Glutamatergic neuron (in vitro differentiated cells): ENCODE measurements at places on chromosomes 3 and 15.

- DNase-seq: peak; percentile 44
Observed at GRCh38 chr3:117045143-117045542, 335.6 kb downstream of the TUSC7 start.

- no peak for DNase-seq
Observed at GRCh38 chr3:45739991-45740390, 50.8 kb downstream of the SACM1L start.

DNA sequence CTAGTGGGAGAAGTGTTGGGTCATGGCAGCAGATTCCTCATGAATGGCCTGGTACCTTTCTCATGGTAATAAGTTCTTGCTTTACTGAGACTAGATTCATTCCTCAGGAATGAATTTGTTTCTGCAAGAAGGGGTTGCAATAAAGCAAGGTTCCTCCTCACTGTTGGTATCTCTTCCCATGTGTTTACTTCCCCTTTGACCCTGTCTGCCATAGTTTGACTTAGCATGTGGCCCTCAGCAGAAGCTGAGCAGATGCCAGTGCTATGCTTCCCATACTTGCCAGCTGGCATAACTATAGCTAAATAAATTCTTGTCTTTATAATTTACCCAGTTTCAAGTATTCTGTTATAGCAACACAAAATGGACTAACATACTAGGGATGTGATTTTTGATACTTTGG lies 163.6 kb upstream of the COL8A1 start:
- no peak for DNase-seq

- peak; percentile 78 for DNase-seq
Observed at GRCh38 chr15:64067564-64068030, 21.3 kb upstream of the DAPK2 start.

- DNase-seq: no peak
Observed at GRCh38 chr15:57555270-57555669, 36.4 kb upstream of the MYZAP start.

DNA sequence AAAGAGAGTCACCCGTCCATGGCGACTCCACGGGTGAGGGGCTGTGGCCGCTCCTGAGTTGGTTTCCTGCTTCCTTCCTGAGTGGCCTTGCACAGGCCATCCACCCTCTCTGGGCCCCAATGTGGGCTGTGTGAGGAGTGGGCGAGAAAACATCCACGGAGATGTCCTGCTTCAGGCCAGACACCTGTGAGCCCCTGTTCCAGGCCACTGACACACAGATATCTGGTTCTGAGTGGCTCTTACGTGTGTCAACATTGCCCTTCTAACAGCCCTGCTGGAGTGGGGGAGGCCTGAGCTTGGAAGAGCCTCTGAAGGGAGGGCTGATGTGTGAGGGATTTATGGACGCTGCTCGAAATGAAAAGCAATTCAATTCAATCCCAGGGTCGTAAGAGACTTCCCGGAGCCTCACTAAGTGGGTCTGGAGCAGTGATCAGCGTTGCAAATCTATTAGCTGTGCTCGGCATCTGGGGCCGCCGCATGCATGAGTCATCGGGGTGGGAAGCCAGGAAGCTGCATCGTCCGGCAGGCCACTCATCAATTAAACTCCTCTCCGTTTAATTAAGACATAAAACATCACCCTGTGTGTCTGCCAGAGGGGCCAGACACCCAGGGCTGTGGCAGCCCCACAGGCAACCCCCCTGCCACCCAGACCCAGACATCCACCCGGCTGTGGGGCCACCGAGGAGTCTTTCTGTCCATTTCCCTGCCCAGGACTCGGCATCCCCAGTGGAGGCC lies 20.0 kb upstream of the PRR23E start:
- DNase-seq: peak; percentile 78

- DNase-seq: no peak
Observed at GRCh38 chr15:36067483-36068274, 511.7 kb upstream of the CDIN1 start.

DNA sequence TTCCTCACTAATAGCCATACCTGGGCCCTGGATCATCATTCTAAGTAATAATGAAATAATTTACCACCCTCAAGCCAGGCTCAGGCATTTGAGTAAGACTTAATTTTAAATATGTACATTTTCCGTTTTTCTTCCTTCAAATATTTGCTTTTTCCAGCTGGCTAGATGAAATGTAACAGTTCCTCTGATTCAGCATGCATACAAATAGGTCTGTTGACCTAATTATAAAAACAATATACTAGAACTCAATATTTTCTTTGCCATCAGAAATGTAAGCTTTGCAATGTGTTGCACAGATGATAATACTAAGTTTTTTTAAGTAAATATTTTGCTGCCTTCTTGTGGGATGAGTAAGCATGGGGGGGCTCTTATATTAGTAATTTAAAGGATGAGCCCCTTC lies 91.6 kb downstream of the FEZF2 start:
- DNase-seq: no peak

DNA sequence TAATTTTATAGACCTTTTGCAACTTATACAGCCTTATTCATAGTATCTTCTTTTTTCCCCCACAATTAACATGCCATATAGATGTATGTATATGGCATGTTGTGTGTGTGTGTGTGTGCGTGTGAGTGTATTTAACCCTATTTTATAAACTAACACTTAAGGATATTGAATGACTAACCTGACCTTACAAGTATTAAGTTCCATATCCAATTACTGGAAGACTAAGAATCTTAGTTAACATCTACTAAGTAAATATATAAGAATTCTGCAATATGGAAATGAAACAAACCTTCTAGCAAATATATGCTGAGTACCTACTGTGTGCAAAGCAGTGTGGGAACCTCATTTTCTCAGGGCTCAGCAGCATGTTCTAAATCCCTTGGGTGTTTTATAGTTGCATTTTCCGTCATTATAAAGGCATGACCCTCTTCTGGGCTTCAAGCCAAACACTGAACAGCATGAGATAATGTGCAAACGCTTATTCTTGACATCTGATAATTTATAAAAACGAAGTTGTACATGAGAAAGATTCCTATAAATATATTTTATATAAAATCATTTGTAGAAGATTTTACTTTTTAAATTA lies 105.5 kb downstream of the NLGN1 start:
- DNase-seq: no peak

- DNase-seq: no peak
Observed at GRCh38 chr3:65671004-65671403, 367.7 kb downstream of the MAGI1 start.

- DNase-seq: no peak
Observed at GRCh38 chr3:148739720-148740119, 42.0 kb downstream of the AGTR1 start.

DNA sequence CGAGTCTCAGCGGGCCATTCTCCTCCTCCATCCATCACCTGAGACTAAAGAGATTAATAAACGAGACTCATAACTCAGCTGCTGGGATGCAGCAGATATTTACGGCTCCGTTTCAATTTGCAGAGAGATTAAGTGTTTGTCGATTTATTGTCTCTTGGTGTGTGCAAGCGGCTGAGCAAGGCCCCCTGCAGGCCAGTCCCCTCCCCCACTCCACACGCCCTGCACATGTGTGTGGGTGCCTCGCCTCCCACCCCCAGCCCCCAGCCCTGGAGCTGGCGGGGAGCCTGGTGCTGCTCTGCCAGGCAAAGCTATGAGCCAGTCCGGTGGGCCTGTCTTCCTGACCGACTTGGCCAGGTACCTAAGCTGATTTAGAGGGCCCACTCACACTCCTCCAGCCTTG lies 63.0 kb downstream of the CYP11A1 start:
- DNase-seq: no peak

GRCh38 chr3:107425033-107425432 lies 47.8 kb downstream of the CCDC54 start:
- no peak for DNase-seq

DNA sequence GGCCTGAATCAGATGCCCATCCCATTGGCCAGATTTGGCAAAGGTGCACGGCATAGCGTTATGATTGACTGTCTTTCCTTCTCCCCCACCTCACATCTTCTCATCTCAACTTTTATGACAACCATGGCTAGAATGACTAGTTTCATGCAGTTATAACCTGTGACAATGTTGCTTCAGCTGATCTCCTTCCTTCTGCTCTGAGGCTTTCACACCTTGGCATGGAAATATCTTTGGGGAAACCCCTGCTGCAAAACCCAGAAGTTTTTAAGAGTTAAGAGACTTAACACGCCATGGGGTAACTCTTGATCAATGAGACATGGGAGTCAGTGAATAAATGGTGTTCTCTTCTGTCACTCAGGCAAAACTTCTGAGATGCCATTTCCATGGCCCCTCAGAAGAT lies 290.7 kb upstream of the MDFIC2 start:
- DNase-seq: no peak

GRCh38 chr3:192026661-192027060 lies 565.7 kb downstream of the PYDC2 start:
- DNase-seq: no peak

DNA sequence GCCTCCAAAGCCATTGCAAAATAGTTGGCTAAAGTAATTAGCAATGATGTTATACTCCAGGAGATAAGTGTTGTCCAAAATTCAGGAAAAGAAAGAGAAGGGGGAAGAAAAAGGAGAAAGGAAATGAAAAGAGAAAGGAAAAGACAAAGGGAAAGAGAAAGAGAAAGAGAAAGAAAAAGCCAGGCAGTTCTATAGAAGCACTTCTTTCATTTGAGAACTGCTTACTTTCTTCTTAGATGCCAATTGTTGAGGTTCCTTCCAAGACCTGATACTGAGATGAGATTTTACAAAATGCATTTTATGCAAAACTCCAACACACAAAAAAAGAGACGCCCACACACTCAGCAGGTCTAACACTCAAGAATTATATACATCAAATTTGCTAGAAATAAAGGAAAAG lies 298.4 kb downstream of the KCNH8 start:
- no peak for DNase-seq

DNA sequence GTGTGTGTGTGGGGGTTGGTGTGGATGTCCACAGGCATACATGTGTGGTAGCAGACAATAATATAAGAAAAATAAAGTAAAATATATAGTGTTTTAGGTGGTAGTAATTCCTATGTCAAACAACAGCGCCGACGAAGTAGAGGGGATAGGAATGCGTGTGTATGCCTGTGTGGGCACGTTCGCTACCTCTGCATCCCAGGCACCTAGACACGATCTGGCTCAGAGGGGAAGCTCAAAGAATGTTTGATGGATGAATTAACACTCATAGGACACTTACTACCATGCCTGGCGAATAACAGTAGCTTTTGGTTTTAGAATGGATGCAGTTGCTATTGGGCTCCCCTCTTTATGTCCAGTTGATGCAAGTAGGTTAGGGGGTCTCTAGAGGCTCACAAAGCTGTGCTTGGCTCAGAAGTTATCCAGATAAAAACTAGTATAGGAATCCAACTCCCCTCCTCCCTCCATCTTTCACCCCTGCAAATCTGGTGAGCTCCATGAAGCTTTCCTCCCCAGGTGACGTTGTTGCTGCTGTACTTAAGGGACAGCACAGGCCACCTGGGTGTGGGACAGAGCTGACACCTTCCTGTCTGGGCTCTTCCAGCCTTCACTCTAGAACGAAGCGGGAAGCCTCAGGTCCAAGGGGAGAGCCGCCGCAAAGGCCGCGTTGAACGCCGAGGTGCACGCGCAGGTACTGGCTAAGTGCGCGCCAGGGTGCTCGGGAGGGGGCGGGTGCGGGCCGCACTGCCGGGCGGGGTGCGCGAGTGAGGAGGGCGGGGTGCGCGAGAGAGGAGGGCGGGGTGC lies 192.6 kb upstream of the LYSMD4 start:
- no peak for DNase-seq

- no peak for DNase-seq
Observed at GRCh38 chr3:196967412-196968232, 1.0 kb downstream of the PIGZ start.

DNA sequence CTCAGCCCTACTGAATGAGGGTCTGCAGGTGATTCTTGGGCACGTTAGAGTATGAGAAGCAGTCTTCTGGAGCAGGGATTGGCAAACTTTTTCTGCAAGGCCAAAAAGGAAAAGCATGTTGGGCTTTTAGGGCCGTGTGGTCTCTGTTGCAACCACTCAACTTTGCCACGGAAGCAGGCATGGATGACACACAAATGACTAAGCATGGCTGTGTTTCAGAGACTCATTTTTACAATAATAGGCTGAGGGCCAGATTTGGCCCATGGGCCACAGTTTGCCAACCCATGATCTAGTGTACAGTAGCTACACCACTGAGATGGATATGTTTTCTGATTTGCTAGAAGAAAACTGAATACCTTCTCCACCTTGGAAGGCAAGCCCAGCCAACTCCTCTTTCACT lies 66.1 kb upstream of the PRICKLE2 start:
- DNase-seq: no peak

GRCh38 chr15:93613386-93613785 lies 524.4 kb upstream of the RGMA start:
- no peak for DNase-seq

- DNase-seq: no peak
Observed at GRCh38 chr15:27601239-27601960, 497.7 kb downstream of the OCA2 start.

DNA sequence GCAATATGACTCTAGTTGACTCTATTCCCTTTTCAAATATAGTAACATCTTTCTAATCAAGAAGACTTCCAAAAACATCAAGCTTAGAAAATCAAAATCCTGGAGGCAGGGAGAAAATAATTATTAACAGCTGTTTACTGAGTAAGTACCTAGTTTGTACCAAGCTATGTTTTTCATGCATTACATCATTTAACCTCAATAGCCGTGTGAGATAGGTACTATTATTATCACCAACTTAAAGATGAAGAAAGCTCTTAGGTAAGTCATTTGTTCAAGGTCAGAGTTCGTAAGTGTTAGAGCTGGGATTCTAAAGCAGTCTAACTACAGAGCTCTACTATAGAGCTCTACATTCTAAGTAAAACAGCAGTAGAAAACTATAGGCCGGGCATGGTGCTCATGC lies 41.6 kb downstream of the GSK3B start:
- no peak for DNase-seq

- DNase-seq: no peak
Observed at GRCh38 chr15:48558226-48558625, 87.3 kb downstream of the FBN1 start.

DNA sequence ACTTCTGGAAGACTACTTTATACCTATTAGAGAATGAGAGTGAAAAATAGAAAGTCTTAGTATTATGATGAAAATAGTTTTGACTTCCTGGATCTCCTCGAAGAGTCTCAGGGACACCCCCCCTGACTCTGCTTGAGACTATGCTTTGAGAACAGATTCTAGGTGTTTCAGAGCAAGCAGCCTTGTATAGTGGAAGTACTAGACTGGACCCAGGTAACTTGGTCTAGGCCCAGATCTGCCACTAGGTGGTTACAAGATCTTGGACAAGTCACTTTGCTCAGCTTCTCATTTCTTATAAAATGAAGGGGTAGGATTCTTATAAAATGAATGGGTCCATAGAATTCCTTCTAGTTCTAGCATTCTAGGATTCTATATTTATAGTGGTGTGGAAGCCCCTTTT lies 9.1 kb downstream of the ABHD5 start:
- DNase-seq: no peak

- no peak for DNase-seq
Observed at GRCh38 chr3:131174752-131175151, 148.1 kb downstream of the NEK11 start.

- no peak for DNase-seq
Observed at GRCh38 chr15:60699845-60700244, 220.9 kb upstream of the ICE2 start.
